ENCODE measurements at places on chromosomes 12 and 14. TPM values are rescaled to one million over a fixed set of nuclear protein-coding genes. Genes with fewer than 3 reads are reported as not detected.

The KLRD1 gene
- not detected for total RNA-seq

The LRFN5 gene
- 0.95 TPM for total RNA-seq

The XPOT gene
- 293 TPM for total RNA-seq

The SRRM4 gene
- not detected for total RNA-seq

The ABCD2 gene
- not detected for total RNA-seq

The PNMA1 gene
- 72.9 TPM for total RNA-seq

The GPRC5A gene
- 94.6 TPM for total RNA-seq

The FAIM2 gene
- total RNA-seq, result 0.45 TPM

The GYS2 gene
- not detected for total RNA-seq

The TAS2R10 gene
- total RNA-seq, result not detected

The ITGB7 gene
- total RNA-seq, result not detected

The GPR84 gene
- total RNA-seq, result not detected

The SPX gene
- 310 TPM for total RNA-seq

The LTBP2 gene
- total RNA-seq, result 0.43 TPM

The SDR9C7 gene
- not detected for total RNA-seq

The CLEC6A gene
- not detected for total RNA-seq

The CLMN gene
- 9.0 TPM for total RNA-seq

The SLCO1B1 gene
- total RNA-seq, result not detected

The AJUBA gene
- total RNA-seq, result 61.0 TPM

The SLC35F4 gene
- not detected for total RNA-seq
